ENCODE measurements at places on chromosomes 2 and 18. TPM values are rescaled to one million over a fixed set of nuclear protein-coding genes. Genes with fewer than 3 reads are reported as not detected.

Gene UGP2
- total RNA-seq, result 57.1 TPM

Gene WDSUB1
- total RNA-seq, result 8.8 TPM

Gene LYG1
- 3.8 TPM for total RNA-seq

Gene SKOR2
- not detected for total RNA-seq

Gene ALPG
- 0.10 TPM for total RNA-seq

DNA sequence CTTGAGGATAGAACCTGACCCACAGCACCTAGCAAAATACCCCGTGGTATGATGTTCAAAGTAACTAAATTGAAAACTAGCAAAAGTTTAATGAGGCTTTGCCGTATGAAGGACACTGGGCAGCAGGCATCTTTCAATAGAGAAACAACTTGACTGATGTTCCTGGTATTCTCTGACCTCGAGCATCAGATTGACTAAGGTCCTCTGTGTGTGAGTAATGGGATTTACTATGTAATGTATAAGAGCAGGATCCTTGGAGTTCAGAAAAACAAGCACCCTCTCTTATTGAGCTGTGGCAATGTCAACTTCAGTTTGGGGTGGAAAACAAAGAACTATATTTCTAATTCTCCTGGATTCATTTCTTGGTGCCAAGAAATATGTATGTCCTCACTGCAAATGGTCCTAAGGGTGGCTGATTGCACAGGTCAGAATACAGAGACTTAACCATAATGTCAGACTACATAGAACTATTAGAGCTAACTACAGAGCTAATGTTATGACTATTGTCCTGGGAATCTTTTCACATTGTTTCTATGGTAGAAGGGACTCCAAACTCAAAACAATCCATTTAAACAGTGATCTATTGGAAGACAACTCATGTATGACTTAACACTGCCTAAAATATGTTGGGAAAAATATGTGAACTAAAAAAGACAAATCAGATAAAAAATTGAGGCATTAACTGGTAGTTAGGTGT is 4.4 kb downstream of the TNFAIP6 start:
- H3K36me3 ChIP-seq, result no peaks in the 10 kb centered on the region
- no peak overlapping the region for H3K27ac ChIP-seq
- DNase-seq, result no peak

DNA sequence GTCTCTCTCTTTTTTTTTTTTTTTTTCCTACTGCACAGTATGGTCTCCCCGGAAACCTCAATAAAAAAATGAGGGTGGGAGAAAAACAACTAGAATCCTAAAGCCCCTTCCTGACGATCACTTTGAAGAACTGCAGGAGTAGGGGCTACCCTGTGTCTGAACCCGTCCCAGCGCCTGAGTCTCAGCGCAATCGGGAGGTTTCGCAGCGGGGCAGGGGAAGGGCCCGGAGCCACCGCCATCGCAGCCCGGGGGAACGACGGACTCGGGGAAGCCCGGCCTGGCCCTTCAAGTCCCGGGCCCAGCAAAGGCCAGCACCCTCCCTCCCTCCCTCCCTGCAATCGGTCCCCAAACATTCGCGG is 411 bp downstream of the NARS1 start:
- peaks cover 6% of the 10 kb centered on the region for H3K36me3 ChIP-seq
- H3K27me3 ChIP-seq, result no peaks in the 10 kb centered on the region
- H3K27ac ChIP-seq, result peak overlapping the region; percentile 67
- H3K4me3 ChIP-seq, result peak overlapping the region; percentile 76
- DNase-seq, result no peak
- peaks cover 5% of the 10 kb centered on the region for H3K4me1 ChIP-seq

- no peak overlapping the region for H3K27ac ChIP-seq
- no peaks in the 10 kb centered on the region for H3K36me3 ChIP-seq
- H3K4me3 ChIP-seq, result no peak overlapping the region
- no peak for DNase-seq
Measured at GRCh38 chr2:2793925-2794560, 463.0 kb upstream of the MYT1L start.
